Body of pancreas (tissue), 4 donors: ENCODE measurements at places on chromosomes 2 and 18. TPM values are rescaled to one million over a fixed set of nuclear protein-coding genes. Genes with fewer than 3 reads are reported as not detected.

GRCh38 chr2:204282525-204282924, 262.8 kb upstream of the PARD3B start:
- DNase-seq = no peak

DNA sequence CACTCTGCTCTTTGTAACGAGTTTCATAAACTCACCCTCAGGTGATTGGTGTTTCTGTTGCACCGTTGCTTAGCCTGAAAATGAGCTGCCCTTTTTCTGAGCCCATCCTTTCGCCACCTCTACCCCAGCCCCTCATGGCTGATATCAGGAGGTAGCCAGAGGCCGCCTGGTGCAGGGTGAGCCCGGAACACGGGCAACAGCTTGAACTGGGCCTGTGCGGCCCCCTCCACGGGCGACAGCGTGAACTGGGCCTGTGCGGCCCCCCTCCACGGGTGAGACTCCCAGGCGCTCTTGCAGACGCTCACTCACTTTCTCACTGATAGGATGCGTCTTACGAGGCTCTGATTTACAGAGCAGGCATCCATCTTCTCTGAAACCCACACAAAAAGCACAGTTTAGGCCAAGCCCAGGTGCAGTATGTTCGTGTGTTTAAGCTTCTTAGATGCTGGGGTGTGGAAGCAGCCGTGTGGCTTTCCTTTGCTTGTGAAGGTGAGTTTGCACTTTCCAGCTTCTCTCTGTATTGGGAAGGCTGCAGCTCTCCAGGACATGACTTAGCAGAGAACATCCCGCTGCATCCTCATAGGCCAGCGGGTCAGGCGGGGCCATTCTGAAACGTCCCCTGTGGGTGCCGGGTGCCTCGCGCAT, 83.5 kb downstream of the NFATC1 start:
- no peak for DNase-seq

DNA sequence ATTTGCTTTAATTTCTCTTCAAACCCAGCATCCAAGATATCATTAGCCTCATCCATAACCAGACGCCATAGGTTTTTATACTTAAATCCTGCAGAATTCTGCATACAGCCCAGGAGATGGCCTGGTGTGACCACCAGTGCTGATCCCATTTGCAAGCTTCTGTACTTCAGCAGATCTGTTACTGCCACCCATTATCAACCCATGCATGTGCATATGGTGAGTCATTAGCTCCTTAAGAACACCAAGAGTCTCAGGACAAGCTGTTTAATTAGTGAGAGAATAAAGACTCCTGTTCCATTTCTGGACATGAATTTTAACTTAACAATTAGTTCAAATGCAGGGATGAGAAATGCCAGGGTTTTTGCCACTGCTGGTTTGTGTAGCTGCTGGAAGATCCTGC, 110.7 kb upstream of the TANK start:
- DNase-seq = no peak

GRCh38 chr2:113376253-113376912, 61.1 kb upstream of the ZNG1B start:
- no peak for DNase-seq

DNA sequence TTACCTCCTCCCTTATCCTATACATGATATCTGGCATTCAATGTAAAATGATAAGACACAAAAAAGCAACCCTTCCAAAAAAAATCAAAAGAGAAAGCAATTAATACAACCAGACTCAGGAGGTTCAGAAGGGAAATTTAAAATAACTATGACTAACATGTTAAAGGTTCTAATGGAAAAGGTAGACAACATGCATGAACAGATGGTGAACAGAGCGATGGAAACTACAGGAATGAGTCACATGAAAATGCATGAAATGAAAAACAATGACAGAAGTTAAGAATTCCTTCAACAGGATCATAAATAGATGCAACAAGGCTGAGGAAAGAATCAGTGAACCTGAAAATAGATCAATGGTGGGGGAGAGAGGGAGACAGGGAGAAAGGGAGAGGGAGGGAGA, 26.1 kb upstream of the ERCC3 start:
- no peak for DNase-seq

- DNase-seq = peak; percentile 7
These were observed 165.9 kb downstream of the DYSF start for GRCh38 chr2:71619230-71619741.

DNA sequence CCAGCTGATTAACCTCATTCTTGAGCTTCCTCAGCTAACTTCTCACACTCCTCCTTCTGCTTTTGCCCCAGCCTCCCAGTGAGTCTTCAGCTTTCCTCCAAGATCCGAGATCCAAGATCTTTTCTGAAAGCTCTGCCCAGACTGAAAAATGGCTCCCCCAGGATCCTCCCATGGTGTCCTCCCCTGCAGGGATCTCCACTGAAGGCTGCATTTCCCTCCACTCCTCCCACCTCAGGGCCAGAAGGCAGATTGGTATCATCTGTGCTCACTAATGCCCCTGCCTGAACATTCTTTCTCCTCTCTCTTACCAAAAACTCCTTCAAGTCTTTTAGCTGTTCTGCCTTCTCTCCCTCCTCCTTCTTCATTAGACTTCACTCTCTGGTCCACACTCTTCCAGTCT, 6.1 kb upstream of the FOXI3 start:
- no peak for DNase-seq

- DNase-seq = no peak
These were observed 3.1 kb downstream of the SLC38A11 start for GRCh38 chr2:164952057-164952702.

GRCh38 chr2:174593574-174594203, 3.9 kb downstream of the WIPF1 start:
- peak; percentile 55 for DNase-seq

DNA sequence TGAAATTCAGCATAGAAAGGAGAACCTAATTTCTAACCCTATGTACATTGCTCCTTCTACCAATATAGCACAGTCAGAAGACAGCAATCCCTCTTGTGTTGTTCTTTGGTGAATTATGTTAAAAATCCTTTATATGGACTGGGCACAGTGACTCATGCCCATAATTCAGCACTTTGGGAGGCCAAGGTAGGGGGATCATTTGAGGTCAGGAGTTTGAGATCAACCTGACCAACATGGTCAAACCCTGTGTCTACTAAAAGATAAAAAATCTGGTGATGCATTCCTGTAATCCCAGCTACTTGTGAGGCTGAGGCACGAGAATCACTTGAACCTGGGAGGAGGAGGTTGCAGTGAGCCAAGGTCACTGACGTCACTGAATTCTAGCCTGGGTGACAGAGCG, 195.6 kb downstream of the TMX3 start:
- DNase-seq = no peak

GRCh38 chr2:189022053-189022481, 47.9 kb downstream of the COL3A1 start:
- DNase-seq = no peak

- no peak for DNase-seq
These were observed 83.2 kb upstream of the FRZB start for GRCh38 chr2:182949572-182950189.

DNA sequence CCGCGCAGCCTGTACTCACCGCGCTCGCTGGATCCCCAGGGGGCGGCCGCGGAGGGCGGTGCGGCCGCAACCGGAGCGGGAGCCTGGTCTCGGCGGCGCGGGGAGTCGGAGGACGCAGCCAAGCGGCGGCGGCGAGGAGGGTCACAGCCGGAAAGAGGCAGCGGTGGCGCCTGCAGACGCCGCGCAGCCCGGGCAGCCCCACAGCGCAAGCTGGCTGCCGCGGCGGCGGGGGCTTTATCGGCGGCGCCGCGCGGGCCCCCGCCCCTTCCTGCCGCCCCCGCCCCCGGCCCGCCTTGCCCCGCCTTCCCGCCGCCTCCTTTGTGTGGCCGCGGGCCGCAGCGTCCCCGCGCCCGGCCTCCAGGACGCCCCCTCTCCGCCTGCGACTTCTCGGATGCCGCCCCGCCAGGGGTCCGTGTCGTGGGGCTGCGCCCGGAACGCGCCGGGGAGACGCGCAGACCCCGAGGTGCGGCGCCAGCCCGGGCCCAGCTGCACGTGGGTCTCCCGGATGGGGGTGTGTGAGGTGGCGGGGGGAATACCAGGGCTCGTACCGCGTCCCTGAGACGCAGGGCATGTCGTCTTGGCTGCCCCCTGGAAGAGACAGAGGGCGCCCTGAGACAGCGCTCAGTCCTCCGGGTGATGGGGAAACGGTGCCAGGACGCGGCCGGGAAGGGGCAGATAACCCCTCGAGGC, at the start of gene SERPINE2:
SERPINE2 (minus strand) TSS at position 207 of the 690 bp plus-strand sequence. CDS start 37,386 bp downstream, outside the sequence.
- peak; percentile 30 for DNase-seq

GRCh38 chr18:67794521-67794920, 278.0 kb upstream of the DSEL start:
- DNase-seq = no peak

GRCh38 chr2:222313816-222314215, 15.0 kb upstream of the PAX3 start:
- no peak for DNase-seq

GRCh38 chr18:616380-616995, 19.7 kb downstream of the CLUL1 start:
- no peak for DNase-seq

- DNase-seq = no peak
These were observed 166.8 kb downstream of the DYSF start for GRCh38 chr2:71620116-71620515.

DNA sequence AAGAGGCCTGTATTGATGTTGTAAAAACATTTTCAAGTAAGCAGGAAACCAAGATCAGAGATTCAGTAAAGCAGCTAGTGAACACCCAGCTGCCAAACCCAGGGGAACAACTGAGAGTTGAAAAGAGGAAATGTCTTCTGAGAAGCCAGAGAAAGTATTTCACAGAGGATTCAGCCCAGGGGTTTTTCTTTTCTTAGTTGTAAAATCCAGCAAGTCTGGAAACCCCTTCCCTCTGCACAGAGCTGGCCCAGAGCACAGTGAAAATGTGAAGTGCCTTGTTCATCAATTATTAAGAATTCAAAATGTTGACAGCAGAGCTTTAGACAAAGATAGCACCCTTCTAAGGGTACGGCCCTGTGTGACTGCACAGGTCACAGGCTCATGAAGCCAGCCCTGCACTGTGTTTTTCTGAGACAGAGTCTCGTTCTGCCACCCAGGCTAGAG, 28.4 kb downstream of the AFF3 start:
- no peak for DNase-seq

GRCh38 chr18:11688972-11689668, at the start of gene GNAL:
Gene GNAL, plus strand, starts transcription at chr18:11689264. Its CDS starts 300 bp downstream, at chr18:11689564.
- DNase-seq = peak; percentile 81

GRCh38 chr2:150526006-150526405, 38.5 kb upstream of the RND3 start:
- DNase-seq = no peak

GRCh38 chr2:42098571-42099437, 51.0 kb downstream of the PKDCC start:
- no peak for DNase-seq

DNA sequence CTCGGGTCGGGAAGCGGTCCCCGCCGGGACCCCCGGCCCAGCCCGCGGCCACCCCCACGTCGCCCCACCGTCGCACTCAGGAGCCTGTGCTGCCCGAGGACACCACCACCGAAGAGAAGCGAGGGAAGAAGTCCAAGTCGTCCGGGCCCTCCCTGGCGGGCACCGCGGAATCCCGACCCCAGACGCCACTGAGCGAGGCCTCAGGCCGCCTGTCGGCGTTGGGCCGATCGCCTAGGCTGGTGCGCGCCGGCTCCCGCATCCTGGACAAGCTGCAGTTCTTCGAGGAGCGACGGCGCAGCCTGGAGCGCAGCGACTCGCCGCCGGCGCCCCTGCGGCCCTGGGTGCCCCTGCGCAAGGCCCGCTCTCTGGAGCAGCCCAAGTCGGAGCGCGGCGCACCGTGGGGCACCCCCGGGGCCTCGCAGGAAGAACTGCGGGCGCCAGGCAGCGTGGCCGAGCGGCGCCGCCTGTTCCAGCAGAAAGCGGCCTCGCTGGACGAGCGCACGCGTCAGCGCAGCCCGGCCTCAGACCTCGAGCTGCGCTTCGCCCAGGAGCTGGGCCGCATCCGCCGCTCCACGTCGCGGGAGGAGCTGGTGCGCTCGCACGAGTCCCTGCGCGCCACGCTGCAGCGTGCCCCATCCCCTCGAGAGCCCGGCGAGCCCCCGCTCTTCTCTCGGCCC, 13.6 kb downstream of the SPEG start:
- DNase-seq = no peak

DNA sequence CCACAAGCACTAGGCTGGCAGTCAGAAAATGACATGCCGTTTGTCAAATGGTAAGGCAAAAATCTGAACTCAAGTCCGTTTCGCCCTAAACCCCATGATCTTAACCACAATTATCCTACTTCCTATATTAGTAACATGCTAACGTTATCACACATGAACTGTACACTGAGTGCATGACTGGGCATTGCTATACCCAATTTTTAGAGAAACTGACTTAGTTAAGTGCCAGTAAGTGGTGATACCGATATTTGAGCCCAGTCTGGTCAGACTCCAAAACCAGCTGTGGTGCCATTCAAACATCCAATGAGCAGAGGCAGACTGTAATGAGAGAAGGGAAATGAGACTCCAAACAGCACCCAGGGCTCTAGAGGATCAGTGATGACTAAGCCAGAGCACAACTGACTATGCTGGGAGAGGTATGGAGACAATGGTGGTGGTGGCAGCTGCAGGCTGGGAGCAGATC, 311.7 kb upstream of the PKDCC start:
- no peak for DNase-seq

GRCh38 chr2:45259138-45259537, 249.9 kb upstream of the SIX2 start:
- DNase-seq = peak; percentile 33

DNA sequence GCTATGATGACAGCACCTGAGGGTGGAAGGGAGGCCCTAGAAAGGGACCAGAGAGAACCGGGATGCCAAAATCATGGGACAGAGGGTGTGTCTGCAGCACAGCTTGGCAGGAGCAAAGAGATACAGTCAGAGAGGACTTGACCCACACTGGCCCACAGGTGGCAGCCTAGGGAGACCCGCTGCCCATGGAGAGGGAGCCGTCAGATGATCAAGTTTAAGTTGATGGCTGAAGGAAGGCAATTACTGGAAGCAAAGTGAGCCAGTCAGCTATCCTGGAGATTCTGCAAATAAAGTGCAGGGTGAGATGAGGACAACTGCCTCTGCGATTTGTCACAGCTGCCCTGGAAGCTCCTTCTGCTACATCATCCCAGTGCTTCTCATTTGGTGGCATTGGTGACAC, 74.0 kb downstream of the CMPK2 start:
- no peak for DNase-seq

DNA sequence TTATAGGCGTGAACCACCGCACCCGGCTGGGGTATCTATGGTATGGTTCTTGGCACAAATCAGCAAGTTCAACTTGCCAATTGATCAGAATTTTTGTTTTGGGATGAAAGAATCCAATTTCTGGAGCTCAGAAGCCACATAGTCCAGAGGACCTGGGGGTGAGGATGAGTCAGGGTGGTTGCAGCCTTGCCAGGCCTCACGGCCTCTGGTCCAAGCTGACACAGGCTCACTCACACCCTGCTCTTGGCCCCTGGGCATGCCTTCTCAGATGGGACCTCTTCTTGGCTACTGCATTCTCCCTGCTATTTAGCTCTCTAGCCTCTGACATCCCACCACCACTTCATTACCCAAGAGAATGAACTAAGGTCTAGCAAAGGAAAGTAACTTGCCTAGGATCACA, 16.3 kb downstream of the CAPG start:
- DNase-seq = no peak

CCDC141 gene
- total RNA-seq = 19.4 TPM

C2orf81 gene
- total RNA-seq = 1.6 TPM

GAD1 gene
- not detected for total RNA-seq

SEMA4F gene
- 4.6 TPM for total RNA-seq

ACVR2A gene
- total RNA-seq = 25.9 TPM

IHH gene
- total RNA-seq = 1.0 TPM

MARCHF4 gene
- total RNA-seq = 0.52 TPM

LAMA1 gene
- 0.99 TPM for total RNA-seq

LCT gene
- total RNA-seq = not detected

KCNK3 gene
- total RNA-seq = 10.5 TPM

HDAC4 gene
- total RNA-seq = 9.3 TPM

KIAA2012 gene
- not detected for total RNA-seq

TUBA4B gene
- not detected for total RNA-seq

SCN3A gene
- 0.52 TPM for total RNA-seq

ABCA12 gene
- not detected for total RNA-seq
